ENCODE measurements at places on chromosomes 1 and 21. TPM values are rescaled to one million over a fixed set of nuclear protein-coding genes. Genes with fewer than 3 reads are reported as not detected.

The CFHR3 gene
- not detected for total RNA-seq

The HSPA13 gene
- 76.2 TPM for total RNA-seq

The PRPF38B gene
- total RNA-seq: 10.9 TPM

The TMEM200B gene
- total RNA-seq: 20.4 TPM

The ACADM gene
- 29.5 TPM for total RNA-seq

The SPRR5 gene
- total RNA-seq: not detected

The SEC22B gene
- total RNA-seq: 68.1 TPM

The CEP350 gene
- total RNA-seq: 81.3 TPM

The PTAFR gene
- not detected for total RNA-seq

The CYP4A11 gene
- not detected for total RNA-seq

The EXTL1 gene
- total RNA-seq: 3.4 TPM

The NR1I3 gene
- total RNA-seq: not detected

The RHBG gene
- total RNA-seq: not detected

The RAB25 gene
- not detected for total RNA-seq

The ELF3 gene
- total RNA-seq: not detected

The FCRL4 gene
- not detected for total RNA-seq

The ACAP3 gene
- 68.0 TPM for total RNA-seq

The TEKT2 gene
- not detected for total RNA-seq

The CLCC1 gene
- total RNA-seq: 35.3 TPM

The CZIB gene
- 63.2 TPM for total RNA-seq

The ARTN gene
- 0.11 TPM for total RNA-seq

The KLF17 gene
- 0.11 TPM for total RNA-seq

The RPTN gene
- total RNA-seq: not detected

The MPZ gene
- 0.11 TPM for total RNA-seq

The SPRR3 gene
- not detected for total RNA-seq

The ZNF669 gene
- total RNA-seq: 6.8 TPM

The OR10J1 gene
- total RNA-seq: not detected

The C1orf87 gene
- total RNA-seq: not detected

The C8A gene
- not detected for total RNA-seq

The ANGPTL1 gene
- total RNA-seq: 4.7 TPM

The TEDDM1 gene
- not detected for total RNA-seq

The RNU1-1 gene
- total RNA-seq: under 0.01 TPM

The TSPEAR gene
- not detected for total RNA-seq

The DPT gene
- 11.8 TPM for total RNA-seq

The FLG2 gene
- total RNA-seq: not detected
